ENCODE measurements at places on chromosomes 16 and 17.

DNA sequence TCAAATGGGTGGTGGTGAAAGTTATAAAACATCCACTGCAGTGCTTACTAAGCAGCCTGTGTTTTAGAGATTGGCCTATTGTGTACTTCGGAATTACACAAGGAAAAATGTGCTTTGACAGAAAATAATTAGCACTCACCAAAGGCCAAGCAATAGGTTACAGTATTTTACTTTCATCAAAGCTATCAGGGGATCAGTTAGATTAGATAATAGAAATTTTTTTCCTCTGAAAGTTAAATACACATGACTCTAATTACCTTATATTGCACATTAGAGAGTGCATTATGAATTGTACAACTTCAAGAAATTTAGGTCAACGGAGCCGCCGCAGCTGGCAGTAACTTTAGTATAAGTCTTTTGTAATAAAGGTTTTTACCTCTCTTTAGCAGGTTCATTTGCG lies 232.6 kb downstream of the FTO start:
- DNase-seq = no peak

DNA sequence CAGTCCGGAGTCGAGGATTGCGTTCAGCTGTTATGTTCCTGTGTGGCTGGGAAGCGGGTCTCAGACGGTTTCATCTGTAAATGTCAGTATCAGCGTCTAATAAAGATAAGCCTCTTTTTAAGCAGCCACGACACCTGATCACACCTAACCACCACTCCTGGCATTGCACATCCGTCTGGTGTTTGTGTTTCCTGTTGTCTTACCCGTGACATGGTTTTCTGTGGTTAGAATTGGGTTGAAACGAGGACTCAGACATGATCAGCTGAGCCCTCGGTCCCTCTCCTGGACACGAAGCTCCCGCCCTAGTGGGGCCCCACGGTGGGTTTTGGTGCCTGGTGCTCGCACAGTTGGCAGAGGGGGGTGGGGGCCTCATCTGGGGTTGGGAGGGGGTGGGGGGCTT lies 18.3 kb downstream of the CPNE7 start:
- no peak for DNase-seq

DNA sequence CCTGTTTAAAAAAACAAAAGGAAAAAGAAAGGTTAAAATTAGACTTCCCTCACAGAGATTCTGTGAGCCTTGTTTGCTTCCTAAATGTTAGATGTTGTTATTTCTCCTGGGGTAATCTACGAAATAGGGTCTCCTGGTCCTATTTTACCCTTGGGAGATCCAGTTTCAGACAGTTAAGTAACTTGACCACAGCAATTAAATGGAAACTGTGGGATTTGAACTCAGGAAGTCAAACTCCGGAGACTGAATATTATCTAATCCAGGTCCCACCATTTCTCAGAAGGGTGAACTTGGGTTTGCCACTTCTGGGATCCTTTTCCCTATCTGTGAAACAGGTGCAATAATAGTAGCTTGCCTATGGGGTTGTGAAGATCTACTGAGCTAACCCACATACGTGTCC lies 6.4 kb upstream of the TMC5 start:
- no peak for DNase-seq

- DNase-seq = no peak
Measured at GRCh38 chr16:6827267-6827666, 505.4 kb upstream of the RBFOX1 start.

- no peak for DNase-seq
Measured at GRCh38 chr17:77457572-77458201, 316.9 kb downstream of the SEC14L1 start.

- peak; percentile 54 for DNase-seq
Measured at GRCh38 chr16:67537270-67537635, 8.6 kb downstream of the RIPOR1 start.

DNA sequence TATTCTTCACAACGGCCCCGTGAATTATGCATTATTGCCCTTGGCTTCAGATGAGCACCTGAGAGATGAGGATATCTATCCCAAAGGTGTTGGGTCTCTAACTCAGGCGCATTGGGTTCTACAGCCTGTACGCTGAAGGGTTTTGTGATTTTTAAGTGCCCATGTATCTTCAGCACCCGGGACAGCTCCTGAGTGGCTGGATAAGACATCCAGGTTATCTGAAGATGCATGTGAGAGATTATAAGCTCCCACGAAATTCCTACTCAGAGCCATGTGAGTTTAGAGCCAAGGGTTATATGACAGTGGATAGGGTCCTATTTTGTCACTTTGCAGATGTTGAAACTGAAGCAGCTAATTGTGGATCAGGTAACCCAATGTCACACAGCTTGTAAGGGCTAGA lies 612.3 kb upstream of the EEF2KMT start:
- DNase-seq = no peak

GRCh38 chr17:80065478-80066170 lies 29.2 kb downstream of the CCDC40 start:
- DNase-seq = no peak

DNA sequence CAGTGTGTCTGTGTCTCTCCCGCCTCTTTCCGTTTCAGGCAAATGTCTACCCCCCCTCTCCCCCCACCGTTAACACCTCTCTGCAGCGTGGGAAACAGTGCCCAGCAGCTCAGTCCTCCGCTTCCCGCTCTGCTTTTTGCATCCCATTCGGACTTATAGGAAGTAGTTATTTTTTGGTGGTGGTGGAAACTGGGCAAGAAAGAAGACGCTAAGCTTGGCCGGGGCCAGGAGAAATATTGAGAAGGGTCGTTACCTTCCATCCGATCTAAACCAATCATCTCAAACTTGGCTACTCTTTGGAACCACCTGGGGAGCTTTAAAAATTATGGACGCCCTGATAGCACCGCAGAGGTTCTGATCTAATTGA lies 499 bp upstream of the HLF start:
- no peak for DNase-seq

DNA sequence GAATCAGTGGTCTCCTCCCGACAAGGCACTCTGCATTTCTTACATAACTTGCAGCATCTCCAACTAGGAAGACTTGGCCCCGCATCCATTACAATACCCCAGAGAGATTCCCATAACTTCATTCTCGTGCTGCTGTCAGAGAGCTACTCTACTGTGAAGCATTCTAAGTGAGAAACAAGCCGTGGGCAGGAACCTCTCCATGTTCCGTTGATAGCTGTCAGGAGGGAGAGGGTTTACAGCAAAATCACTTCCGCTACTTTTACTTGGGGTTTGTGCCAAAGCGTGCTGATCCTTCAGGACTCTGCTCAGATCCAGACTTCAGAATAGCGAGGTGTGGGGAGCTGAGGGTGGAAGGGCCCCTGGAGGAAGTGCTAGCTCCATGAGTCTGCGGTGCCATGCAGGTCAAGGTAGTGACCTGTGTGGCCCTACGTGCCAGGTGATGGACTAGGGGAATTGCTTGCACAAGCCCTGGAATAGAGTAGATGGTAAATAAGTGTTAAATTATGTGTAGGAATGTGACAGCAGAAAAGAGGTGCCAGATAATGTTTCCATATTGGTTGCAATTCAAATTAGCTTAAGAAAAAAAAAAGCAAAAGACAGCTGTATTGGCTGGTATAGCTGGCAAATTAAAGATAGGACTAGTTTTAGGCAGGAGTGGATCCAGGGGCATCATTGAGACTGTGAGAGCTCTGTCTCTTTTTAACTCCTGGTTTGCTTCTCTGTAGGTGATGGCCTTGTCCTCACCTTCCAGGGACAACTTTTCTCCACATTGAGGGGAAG lies 358.5 kb upstream of the ERCC4 start:
- DNase-seq = no peak

GRCh38 chr17:83117583-83117982 lies 38.2 kb downstream of the METRNL start:
- DNase-seq = no peak

DNA sequence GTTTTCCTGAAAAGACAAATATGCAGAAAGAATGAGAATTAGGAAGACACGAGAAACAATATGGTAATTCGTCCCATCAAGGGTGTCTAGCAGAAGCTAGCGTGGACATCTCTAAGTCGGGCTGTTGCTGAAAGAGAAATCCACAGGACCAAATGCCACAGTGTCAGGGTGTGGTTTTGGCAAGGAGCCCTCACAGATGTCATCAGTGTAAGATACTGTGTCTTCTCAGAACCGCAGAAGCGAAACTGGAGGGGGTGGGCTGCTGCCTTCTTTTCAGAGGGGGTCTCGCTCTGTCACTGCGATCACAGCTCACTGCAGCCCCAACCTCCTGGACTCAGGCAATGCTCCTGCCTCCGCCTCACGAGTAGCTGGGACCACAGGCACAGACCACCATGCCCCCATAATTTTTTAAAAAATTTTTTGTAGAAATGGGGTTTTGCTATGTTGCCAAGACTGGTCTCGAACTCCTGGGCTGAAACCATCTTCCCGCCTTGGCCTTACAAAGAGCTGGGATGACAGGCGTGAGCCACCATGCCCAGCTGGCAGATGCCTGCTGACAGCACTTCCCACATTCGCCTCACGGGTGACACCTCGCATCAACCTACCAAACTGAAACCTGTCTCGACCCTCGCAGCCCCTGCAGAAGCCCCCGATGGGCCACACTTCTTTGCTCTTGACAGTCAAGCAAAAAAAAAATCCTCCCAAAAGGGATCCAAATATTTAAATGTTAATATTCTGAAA lies 26.2 kb downstream of the TRAP1 start:
- DNase-seq = peak; percentile 17

DNA sequence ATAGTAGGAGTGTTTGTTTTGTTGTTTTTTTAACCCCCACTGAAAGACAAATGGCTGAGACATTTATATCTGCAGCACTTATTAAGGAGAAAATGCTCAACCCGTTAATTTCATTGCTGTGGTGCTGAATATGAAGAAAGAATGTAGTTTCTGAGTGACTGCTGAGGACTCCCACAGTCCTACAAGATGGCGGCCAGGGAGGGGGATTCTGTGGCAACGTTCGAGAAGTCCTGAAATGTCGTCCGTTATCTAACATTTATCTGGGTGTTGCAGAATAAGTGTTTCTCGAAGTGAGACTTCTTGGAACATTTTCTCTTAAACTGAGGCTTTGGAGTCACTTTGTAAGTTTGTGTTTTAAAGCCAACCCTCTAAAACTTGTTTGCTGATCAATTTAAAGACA lies 530.4 kb downstream of the XYLT1 start:
- no peak for DNase-seq

DNA sequence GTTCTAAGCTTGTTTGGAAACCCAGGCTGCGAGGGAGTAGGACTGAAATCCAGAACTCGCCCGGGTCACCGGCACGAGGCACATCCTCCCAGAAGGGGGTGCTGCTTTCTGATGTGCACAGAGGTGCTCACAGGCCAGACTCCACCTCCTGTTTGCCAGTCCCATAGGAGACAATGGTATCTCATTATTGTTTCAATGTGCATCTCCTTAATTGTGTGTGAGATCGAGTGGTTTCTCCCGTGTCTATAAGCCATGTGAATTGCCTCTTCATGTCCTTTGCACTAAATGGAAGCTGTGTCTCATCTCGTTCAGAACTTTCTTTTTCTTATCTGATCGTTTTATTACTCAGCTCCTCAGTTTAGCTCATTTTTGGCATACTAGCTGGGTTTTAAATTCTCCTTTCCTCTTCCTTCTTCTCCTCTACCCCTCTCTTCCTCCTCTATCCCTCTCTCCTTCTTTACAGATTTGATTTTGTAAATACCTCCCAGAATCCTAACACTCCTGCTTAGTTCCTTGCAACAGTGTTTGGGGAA lies 32.1 kb upstream of the PRKCB start:
- DNase-seq = peak; percentile 43

DNA sequence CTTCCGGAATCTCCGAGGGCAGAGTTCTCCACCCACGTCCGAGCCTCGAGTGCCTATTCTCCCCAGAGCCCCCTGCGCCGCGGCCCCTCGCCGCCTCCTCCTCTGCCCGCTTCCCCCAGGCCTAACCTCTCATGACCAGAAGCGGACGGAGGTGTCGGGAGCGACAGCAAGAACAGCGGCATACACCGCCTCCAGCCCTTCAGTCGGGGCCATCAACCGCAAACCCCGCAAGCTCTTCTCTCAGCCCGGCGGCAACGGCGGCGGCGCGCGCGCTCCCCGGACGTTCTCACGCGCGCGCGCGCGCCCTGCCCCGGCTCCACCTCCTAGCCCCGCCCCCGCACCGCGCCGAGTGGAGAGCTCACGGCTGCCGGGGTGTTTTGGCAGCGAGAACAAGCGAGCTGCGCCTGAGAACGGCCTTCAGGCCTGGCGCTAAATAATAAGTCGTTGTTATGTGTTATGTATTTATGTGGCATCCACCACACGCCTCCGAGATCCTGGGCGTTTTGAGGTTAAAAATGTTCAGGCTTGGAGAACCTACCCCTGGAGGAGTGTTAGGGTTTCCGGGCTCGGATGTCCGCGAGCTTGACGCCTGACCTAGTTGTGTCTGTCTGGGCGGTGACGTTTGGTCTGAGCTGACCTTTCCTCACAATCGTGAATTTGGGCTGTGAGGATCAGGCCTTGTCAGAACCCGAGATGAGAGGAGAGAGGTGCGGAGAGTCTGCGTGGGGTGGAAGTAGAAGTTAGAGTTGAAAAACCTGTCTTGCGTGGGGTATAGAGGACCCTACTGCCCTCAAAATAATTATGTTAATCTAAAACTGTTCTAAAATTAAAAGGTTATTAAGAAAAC lies at the start of gene RNFT1:
Gene RNFT1 (minus strand): TSS at position 259 of the 847 bp plus-strand sequence. CDS start 77 bp downstream, at position 182.
- DNase-seq = peak; percentile 87

- DNase-seq = no peak
Measured at GRCh38 chr17:80667462-80668277, 123.0 kb downstream of the RPTOR start.

GRCh38 chr17:7910281-7910680 lies 5.8 kb downstream of the RNF227 start:
- DNase-seq = no peak

DNA sequence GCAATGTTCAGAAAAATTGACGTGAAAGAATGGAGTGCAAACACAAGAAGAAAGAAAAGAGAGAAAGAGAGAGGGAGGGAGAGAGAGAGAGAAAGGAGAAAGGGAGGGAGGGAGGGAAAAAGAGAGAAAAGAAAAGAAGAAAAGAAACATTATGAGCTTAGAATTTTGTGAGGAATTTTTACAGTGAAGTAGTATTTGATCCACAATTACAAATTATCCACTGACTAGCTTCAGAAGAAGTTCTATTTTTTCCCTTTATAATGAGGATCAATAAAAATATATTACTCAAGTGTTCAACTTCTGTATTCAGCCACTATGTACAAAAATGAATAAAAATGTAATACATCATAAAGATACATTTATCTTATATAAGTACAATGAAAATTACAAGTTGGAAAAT lies 494.5 kb upstream of the CA10 start:
- no peak for DNase-seq

GRCh38 chr16:58506241-58507194 lies 6.6 kb downstream of the NDRG4 start:
- DNase-seq = no peak
